Upper lobe of right lung (tissue), 1 donor: ENCODE measurements at places on chromosomes 7 and 10. TPM values are rescaled to one million over a fixed set of nuclear protein-coding genes. Genes with fewer than 3 reads are reported as not detected.
A peak's percentile ranks its signal among the peaks of the same experiment; 100 is the strongest.

GRCh38 chr10:30459283-30459682 is 25.3 kb downstream of the MAP3K8 start:
- no peaks in the 10 kb centered on the region for H3K27me3 ChIP-seq
- H3K4me1 ChIP-seq = peaks cover 43% of the 10 kb centered on the region
- H3K4me3 ChIP-seq = no peak overlapping the region
- peak overlapping the region; percentile 8 for H3K27ac ChIP-seq

DNA sequence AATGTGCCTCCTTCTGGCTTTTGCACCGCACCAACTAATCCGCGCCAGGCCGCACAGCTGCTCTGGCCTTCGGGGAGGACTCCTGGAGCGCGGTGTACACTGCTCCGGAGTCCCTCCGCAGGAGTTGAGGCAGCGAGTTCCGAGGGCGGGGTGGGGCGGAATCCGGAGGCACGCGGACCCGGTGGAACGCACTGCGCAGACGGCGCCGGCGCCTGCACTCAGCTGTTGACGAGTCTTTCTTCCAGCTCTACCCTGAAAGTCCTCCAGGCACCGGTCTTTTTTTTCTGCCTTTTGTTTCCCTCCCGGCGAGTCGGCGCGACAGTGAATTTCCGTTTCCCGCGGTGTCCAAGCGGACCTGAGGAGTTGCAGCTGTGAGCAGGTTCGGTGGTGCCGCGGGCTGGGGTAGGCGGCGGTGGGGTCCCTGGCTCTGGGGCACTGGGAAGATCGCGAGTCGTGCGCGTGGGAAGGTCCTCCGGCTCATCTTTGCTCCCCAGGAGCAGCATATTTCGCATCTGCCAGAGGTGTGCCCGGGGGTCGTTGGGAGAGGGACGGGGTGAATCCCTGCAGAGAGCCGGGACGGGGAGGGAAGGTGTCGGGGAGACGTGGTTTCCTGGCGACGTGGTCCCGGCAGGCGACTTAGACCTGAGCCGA is 44.1 kb downstream of the SFTPD start:
- H3K4me1 ChIP-seq = peaks cover 14% of the 10 kb centered on the region
- H3K36me3 ChIP-seq = no peaks in the 10 kb centered on the region
- H3K27ac ChIP-seq = peak overlapping the region; percentile 80
- peak; percentile 91 for DNase-seq
- no peaks in the 10 kb centered on the region for H3K27me3 ChIP-seq
- peak overlapping the region; percentile 73 for H3K4me3 ChIP-seq

- no peaks in the 10 kb centered on the region for H3K27me3 ChIP-seq
- no peak overlapping the region for H3K4me3 ChIP-seq
- no peaks in the 10 kb centered on the region for H3K4me1 ChIP-seq
- DNase-seq = no peak
- no peaks in the 10 kb centered on the region for H3K36me3 ChIP-seq
Measured at GRCh38 chr10:20648263-20648874, 248.7 kb downstream of the NEBL start.

Gene SPAG6
- not detected for total RNA-seq

- no peak for DNase-seq
- H3K4me1 ChIP-seq = no peaks in the 10 kb centered on the region
- H3K27me3 ChIP-seq = no peaks in the 10 kb centered on the region
- no peaks in the 10 kb centered on the region for H3K36me3 ChIP-seq
- no peak overlapping the region for H3K4me3 ChIP-seq
Measured at GRCh38 chr10:23927576-23928325, 281.2 kb upstream of the KIAA1217 start.

DNA sequence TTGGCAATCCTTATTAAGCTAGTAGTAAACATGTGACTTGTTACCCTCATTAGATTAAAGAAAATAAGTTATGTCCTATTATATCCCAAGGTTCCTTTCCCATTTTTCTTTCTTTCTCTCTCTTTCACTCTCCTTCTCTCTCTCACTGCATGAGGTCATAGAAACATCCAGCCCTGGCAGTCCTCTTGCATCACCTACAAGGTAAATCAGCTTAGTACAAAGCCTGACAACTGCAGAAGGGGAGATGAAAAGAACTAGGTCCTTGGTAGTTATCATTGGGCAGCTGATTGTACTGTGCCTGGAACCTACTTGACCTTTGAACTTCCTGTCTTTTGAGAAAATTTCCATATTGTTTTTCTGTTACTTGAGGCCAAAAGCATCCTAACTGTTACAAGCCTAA is 307.9 kb upstream of the SP8 start:
- no peaks in the 10 kb centered on the region for H3K27me3 ChIP-seq
- H3K27ac ChIP-seq = no peak overlapping the region
- no peaks in the 10 kb centered on the region for H3K36me3 ChIP-seq
- no peak overlapping the region for H3K4me3 ChIP-seq
- DNase-seq = no peak

Gene OR2A5
- total RNA-seq = not detected

Gene EBLN1
- not detected for total RNA-seq

DNA sequence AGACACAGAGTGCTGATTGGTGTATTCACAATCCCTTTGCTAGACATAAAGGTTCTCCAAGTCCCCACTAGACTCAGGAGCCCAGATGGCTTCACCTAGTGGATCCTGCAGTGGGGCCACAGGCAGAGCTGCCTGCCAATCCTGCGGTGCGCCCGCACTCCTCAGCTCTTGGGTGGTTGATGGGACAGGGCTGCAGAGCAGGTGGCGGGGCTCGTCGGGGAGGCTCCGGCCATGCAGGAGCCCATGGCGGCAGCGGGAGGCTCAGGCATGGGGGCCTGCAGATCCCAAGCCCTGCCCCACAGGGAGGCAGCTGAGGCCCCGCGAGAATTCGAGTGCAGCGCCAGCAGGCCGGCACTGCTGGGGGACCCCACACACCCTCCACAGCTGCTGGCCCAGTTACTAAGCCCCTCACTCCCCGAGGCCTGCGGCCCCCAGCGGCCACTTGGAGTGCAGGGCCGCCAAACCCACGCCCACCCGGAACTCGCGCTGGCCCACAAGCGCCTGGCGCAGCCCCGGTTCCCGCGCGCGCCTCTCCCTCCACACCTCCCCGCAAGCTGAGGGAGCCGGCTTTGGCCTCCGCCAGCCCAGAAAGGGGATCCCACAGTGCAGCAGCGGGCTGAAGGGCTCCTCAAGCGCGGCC is 7.7 kb upstream of the BET1 start:
- H3K4me1 ChIP-seq = no peaks in the 10 kb centered on the region
- H3K4me3 ChIP-seq = no peak overlapping the region
- no peak overlapping the region for H3K27ac ChIP-seq
- no peaks in the 10 kb centered on the region for H3K36me3 ChIP-seq
- DNase-seq = peak; percentile 52

Gene TSPAN12
- total RNA-seq = 51.8 TPM

GRCh38 chr7:8514781-8515519 is 81.5 kb downstream of the NXPH1 start:
- no peaks in the 10 kb centered on the region for H3K36me3 ChIP-seq
- DNase-seq = no peak
- no peaks in the 10 kb centered on the region for H3K27me3 ChIP-seq
- no peaks in the 10 kb centered on the region for H3K4me1 ChIP-seq
- H3K27ac ChIP-seq = no peak overlapping the region

DNA sequence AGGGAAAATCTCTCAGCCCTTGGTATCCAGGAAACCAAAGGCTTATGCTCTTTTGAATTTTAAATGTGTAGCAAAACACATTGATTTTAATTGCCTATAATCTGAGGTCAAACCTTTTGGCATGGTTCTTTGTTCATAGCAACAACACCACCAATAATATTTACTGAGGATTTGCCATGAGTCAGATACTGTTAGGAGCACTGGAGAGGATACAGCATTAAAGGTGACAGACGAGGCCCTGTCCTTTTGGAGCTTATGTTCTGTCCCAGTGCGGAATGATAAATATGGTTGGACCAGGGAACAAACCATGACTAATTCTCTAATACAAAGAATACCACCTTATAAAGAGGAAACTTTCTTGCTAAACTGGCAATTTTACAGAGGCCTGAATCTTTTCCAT is 176.6 kb downstream of the CTNNA3 start:
- H3K4me3 ChIP-seq = no peak overlapping the region
- H3K27me3 ChIP-seq = no peaks in the 10 kb centered on the region
- no peaks in the 10 kb centered on the region for H3K36me3 ChIP-seq
- H3K27ac ChIP-seq = no peak overlapping the region
- DNase-seq = no peak

Gene TYSND1
- 12.5 TPM for total RNA-seq

DNA sequence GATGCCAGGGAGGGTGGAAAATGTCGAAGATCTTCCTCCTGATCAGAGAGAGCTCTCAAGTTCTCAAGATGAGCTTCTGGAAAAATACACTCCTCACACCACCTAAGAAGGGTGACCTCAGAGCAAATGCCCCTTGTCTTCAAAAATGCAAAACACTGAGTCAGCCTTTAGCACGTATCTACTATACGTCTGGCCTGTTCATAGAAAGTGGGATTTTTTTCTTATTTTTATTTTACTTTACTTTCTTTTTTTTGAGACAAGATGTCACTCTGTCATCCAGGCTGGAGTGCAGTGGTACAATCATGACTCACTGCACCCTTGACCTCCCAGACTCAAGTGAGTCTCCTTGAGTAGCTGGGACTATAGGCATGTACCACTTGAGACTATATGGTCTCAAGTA is 57.1 kb downstream of the AFAP1L2 start:
- no peak overlapping the region for H3K4me3 ChIP-seq
- no peaks in the 10 kb centered on the region for H3K36me3 ChIP-seq
- DNase-seq = no peak
